ENCODE measurements at places on chromosomes 7 and 10.

- no peak for DNase-seq
Measured at GRCh38 chr10:22003964-22004281, 393 bp upstream of the DNAJC1 start.

DNA sequence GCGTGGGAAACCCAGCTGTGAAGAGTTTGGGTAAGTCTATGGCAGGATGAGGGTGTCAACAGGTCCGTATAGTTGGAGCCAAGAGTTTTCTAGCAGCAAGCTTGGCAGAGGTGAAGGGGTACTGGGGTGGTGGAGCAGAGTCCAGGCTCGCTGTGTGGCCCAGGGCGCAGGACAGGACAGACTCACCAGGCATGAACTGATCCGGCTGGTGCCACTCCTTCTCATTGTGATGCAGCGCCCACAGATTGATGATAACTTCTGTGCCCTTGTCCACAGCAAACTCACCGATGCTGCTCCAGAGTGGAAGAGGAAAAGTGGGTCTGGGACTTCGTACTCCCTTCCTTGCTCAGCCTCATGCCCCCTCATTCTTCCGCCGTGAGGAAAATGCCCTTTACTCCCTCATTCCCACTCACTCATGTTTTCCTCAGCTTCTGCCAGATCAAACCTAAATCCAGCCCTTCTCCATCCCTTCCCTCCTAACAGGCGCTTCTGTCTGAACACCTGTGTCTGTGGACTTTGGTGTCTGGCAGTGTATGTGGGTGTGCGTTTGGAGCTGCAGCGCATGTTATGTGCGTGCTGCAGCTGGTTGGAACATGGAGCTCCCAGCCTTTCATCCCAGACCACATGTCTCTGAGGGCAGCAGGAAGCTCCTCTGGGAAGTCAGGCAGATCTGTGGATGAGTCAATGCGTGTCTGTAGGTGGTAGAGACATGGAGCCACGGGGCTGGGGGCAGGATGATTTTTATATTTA is 5.7 kb downstream of the CYP17A1 start:
- DNase-seq = no peak

GRCh38 chr7:81111781-81112540 is 193.1 kb upstream of the SEMA3C start:
- no peak for DNase-seq

GRCh38 chr7:141544831-141545230 is 6.4 kb upstream of the AGK start:
- DNase-seq = no peak

DNA sequence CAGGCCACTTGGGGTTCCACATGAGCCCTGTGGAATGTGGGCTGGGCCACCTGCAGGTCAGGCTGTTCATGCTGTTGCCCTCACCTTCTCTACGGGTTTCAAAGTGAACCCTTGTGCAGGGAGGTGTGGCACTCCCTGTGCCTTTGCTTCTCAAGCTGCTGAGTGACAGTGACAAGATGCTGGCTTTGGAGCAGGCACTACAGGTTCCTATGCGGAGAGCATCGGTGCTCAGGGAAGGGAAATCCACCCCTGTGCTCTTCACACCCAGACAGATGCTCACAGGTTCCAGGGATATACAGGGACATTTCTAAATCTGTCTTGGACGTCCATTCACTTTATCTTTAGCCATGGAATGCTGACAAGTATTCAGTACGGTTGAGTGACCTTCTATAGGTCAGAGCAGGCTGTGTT is 1005.0 kb downstream of the LRMDA start:
- DNase-seq = no peak

DNA sequence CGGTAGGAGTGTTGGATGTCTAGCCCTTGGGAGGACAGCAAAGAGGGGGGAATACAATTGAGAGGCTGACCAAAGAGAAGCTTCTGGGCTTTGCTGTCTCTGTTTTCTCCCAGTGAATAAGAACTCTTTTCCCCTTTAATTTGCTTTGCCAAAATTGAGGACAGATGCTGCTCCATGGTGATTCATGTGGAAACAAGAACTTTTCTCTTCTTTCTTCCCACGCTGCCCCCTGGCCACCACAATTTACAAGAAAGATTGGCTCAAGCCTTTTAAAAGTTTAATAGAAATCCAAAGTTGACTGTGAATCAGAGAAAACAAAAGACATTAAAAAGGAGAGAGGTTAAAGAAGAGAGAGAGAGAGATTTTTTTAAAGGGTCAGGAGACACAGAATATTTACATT is 49.0 kb downstream of the PRR15 start:
- DNase-seq = no peak

DNA sequence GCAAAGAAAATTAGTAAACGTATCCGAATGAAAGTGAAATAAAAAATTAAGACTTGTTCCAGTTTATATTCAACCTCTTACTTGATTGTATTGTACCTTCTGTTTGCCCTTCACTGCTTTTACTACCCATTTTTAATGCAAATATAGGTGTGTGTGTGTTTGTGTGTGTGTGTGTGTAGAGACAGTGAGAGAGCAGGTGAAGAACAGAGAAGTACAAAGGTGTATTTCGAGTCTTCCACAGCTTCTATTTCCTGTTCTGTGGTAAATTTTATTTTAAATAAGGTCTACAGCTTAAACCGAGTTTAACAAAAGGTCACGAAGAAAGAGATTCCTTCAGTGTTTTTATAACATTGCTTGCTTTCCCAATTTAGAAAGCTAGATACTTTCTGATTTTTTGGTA is 12.7 kb upstream of the SVIL start:
- DNase-seq = no peak

DNA sequence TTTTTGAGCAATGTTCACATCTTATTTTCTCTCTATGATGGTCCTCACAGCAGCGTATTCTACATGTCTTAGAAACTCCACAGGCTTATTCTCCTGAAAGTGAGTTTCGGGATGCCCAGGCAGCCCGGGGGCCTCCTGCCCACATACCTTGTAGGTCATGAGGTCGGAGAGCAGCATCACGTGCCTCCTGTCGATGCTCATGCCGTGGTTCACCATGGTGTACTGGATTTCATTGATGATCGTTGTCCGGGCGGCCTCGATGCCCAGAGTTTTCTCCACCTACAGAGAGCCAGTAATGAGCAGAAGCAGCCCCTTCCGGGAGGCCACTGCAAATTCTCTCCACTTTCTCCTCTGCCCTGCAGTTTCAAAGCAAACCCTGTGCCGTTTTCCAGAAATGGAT is 48.0 kb downstream of the POLR3A start:
- DNase-seq = no peak

- no peak for DNase-seq
Measured at GRCh38 chr10:73577788-73578187, 13.4 kb downstream of the USP54 start.

- no peak for DNase-seq
Measured at GRCh38 chr10:30709700-30710358, 80.3 kb upstream of the LYZL2 start.

DNA sequence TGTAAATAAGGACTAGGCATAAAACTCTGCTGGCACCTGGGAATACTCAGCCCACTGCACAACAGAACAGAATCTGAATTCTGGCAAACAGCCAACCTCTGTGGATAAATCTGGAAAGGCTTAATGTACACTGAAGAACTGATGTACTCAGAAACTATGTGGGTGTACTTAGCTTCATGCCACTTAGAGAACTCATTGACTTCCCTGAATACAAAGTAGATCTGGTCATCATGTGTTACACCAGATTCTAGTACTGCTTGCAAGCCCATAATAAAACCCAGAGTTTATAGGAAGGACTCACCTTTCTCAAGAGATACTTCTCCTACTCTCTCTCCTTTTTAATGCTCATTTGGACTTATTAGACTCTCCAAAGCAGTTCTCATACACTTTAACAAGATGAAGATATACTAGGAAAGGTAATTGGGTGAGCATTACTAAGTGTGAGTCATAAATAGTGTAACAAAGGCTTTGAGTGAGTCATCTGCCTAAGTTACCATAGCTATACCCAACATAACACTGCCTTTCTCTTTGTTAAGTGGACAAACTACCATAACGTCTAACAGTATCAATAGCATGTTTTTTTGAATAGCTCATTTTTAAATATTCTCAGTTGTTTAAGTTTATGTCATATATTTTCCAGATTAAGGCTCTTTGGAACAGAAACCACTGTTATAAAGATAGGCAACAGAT is 309.1 kb downstream of the MDFIC start:
- DNase-seq = peak; percentile 76

- peak; percentile 16 for DNase-seq
Measured at GRCh38 chr7:33757563-33758165, 147.7 kb upstream of the BMPER start.

DNA sequence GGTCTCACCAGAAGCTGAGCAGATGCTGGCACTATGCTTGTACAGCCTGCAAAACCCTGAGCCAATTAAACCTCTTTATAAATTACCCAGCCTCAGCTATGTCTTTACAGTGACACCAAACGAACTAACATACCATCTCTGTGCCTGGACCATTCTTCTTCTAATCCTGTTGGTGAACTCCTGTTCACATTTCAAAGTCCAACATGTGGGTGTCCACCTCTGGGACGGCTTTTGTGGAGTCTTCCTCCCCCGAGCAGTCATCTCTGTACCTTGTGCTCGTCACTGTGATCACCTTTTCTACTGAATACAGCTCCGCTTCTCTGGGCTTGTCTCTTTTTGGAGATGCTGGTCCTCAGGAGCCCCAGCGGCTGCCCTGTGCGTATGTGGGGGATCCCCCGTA is 7.4 kb upstream of the ESYT2 start:
- no peak for DNase-seq

GRCh38 chr10:58892031-58892531 is 284.4 kb upstream of the PHYHIPL start:
- DNase-seq = no peak

- no peak for DNase-seq
Measured at GRCh38 chr7:2007551-2007950, 225.2 kb downstream of the MAD1L1 start.

GRCh38 chr7:83798489-83798888 is 149.6 kb upstream of the SEMA3E start:
- DNase-seq = no peak

DNA sequence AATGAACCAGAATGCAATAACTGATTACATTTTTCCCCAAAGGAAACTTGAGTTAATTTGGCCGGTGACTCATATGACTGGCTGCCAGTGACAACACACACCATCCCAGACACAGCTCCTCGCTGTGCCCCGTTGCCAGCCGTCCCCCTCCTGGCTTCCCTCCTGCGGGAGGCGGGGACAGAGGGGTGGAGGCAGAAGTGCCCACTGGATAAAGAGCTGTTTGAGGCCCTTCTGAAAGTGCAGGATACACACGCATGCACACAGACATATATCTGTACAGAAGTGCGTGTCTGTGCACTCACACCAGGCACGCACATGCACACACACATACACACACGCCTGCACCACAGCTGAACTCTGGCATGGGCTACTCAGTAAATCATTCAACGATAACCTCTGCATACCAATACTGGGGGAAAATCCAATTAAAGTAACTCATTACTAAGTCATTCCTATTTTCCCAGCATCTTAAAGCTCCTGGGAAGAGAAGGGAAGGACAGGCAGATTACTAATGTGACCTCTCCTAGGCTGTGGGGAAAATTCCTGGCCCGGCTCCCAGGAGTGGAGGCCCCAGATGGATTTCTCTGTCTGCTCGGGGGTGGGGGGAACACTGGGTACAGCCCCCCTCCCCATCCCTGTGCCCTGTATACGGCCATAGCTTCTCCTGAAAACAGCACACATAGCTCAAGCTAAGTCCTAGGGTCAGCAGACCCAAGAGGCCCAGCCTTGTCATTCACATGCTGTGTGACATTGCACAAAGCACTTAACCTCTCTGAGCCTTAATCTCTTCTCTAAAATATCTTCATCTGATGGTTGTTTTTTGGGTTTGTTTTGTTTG is 52.3 kb upstream of the MYL10 start:
- DNase-seq = peak; percentile 78

Data from A549 (cell line).